SW 1271 (cell line): ENCODE measurements at places on chromosomes 2 and 18.

- no peak for DNase-seq
Observed at GRCh38 chr18:61784834-61785233, 108.0 kb downstream of the RNF152 start.

DNA sequence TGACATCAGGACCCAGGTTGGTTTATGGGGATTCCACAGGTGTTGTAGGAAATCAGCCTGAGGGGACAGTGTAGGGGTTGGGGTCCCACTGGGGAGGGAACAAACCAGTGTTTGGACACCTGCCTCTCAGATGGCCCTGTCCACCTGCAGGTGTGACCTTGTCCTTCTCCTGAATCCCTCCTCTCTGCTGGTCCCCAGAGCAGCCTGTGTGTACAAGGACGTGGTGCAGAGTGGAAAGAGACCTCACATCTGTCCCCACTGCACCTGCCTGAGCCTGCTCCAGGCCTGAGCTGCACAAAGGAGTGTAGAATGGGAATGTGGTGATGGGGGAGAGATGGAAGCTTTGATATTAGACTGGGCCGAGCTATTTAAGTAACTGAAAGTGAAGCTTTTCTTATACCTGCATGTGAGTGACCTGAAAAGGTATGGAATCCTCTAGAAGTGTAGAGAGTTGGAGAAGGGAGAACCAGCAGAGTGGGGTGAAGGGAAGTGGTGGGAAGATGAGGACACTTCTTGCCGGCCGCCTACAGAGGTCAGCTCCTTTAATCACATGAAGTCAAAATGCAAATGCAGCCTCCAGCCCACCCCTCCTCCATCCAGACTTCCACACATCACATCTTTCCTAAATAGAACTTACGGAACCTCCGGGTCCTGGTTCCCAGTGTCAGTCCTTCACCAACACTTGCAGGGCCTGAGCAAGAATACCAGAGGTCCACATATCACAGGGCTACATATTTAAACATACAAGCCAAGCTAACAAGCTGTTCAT lies 89.3 kb upstream of the SMAD2 start:
- no peak for DNase-seq

DNA sequence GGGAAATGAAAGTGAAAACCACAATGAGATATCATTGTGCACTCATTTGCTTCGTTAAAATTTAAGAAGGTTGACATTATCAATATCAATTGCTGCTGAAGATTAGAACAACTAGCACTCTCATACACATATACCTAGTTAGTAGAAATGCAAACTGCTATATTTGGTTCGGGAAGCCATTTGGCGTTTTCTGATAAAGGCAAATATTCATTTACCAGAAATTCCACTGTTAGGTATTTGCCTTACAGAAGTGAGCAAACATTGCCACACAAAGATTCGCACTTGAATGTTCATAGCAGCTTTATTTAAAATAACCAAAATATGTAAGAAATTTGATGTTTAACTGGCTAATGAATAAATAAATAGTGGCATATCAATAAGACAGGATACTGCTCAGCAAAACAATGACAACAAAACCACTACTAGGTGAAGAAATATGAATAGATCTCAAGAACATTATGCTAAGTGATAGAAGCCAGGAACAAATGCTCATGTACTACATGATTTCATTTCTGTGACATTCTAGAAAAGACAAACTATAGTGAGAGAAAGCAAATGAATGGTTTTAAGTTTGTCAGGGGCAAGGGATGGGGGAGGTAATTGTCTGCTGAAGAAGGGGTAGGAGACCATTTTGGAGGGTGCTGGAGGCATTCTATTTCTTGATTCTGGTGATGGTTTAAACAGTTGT lies 387.8 kb downstream of the PTH2R start:
- no peak for DNase-seq

- no peak for DNase-seq
Observed at GRCh38 chr2:105425936-105426625, 27.2 kb upstream of the FHL2 start.

DNA sequence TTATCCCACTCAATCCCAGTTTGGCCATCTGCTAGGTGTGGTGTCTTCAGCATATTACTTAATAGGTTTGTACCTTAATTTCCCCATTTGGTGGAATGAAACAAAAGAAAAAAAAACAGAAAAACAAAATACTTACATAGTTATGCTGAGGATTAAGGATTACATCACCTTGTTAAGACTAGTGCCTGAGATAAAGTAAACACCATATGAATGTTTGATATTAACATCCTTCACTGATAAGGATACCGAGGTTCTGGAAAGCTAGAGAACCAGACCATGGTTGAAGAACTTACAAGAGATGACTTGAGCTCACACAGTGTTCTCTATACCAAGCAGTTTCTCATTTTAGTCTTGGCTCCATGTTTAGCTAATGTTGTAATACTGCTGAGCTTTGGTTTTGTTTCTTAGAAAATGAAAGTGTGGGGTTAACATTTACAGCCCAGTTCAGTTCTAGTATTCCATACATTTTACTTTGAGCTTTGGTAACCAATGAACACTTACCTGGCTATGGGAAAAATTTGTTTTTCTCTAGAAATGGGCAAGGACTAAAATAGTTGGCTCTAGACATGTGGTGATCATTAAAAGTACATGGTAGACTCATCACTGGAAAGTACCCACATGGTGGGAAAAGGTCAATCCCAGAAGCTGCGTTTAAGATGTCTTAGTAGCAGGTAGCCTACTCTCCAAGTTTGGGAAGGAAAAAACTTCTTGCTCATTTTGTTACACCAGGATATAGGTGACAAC lies 5.8 kb upstream of the GPD2 start:
- no peak for DNase-seq

GRCh38 chr2:176583607-176584006 lies 314.4 kb downstream of the MTX2 start:
- no peak for DNase-seq

- DNase-seq, result no peak
Observed at GRCh38 chr2:8086796-8087479, 594.9 kb upstream of the ID2 start.

DNA sequence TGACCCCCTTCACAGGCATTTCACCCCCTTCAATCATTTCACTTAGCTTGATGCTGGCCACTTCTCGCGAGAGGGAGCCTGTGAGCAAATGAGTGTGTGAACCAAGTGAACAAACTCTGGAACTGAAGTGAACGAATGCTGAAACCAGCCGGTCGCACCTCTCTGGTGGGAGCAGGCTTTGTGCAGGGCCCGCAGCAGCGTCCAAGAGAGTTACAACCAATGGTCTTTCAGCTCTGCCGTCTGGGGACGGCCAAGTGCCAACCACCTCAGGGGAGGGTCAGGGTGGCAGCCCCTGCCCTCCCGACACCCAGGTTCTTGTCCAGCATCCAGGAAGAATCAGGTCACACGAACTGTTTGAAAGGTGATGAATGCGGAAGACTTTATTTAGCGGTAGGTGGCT lies 764.0 kb downstream of the SUCLG1 start:
- no peak for DNase-seq

- DNase-seq, result no peak
Observed at GRCh38 chr2:151186011-151186410, 75.7 kb downstream of the RBM43 start.

DNA sequence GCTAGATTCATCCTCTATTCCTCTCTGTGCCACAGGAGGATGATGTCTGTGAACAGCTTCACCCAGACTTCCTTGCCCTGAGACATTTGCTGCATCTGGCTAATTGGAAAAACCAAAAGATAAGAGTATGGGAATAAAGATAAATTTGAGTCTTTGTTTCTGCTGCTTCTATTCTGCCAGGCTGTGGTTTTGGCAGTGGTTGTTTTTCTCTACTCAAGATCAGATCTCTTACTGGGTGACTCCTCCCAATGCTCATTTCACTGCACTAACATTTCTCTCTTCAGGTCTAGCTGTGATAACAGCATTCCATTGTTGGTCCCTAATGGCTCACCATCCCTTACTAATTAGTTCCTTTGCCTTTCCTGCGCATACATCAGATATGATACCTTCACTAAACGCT lies 89.5 kb downstream of the CALCRL start:
- no peak for DNase-seq

GRCh38 chr18:75635096-75635495 lies 207.6 kb upstream of the SMIM21 start:
- no peak for DNase-seq

GRCh38 chr2:161088658-161089350 lies 71.4 kb upstream of the TANK start:
- no peak for DNase-seq

DNA sequence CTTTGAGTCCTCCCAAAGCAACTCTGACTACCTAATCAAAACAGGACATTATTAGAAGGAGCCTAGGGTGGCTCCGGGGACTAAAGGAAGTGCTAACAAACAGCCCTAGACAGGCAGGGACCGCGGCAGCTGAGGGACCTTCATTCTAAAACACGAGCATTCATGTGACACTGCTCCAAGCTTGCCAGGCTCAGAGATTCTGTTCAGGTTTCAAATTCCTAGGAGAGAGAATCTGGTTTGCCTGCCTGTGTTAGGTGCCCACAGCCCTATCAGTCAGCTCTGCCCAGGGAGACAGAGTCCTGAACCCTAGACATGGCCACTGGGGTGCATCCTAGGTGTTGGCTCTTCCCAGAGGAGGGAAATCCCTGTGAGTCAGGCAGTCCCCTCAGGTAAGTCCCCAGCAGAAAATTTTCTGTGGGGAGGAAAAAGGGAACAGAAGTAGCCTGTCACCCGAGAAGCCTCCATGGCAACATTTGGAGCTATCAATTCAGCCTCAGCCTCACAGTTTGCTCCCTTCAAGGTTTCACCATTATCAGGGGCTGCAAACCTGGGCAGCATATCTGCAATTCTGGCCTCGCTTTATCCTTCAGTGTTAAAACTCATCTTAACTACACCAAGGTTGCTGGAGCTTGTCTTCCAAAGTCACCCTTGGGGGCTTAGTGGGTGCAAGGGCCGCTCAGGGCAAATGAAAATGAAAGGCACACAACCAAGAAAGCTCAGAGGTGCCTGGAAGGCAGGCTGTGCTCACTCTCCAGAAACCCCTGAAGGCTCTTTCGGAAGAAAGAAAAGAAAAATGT lies 28.6 kb downstream of the PCBP1 start:
- no peak for DNase-seq

- DNase-seq, result no peak
Observed at GRCh38 chr2:14237902-14238301, 394.6 kb upstream of the LRATD1 start.

- no peak for DNase-seq
Observed at GRCh38 chr2:180983468-180984242, 3.2 kb downstream of the UBE2E3 start.

- no peak for DNase-seq
Observed at GRCh38 chr2:179348906-179349305, 84.3 kb upstream of the SESTD1 start.

GRCh38 chr2:181697126-181697525 lies 16.8 kb upstream of the NEUROD1 start:
- no peak for DNase-seq

DNA sequence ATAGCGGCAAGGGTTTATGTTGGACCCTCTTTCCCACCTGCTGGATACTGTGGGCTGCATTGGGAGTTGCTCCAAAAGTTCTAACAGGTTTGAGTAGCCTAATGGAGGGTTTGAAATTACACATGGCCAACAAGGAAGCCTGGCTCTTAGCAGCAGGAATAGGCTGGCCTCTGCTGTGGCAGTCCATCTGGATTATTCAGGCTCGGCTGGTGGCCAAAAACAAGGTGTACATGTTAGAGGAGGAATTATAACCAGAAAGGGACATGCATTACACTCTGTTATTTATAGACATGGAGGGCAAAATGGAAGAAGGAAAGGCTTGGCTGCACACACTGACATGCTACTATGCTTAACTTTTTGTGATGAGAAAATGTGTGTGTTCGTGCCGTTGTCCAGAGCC lies 61.1 kb upstream of the NRXN1 start:
- DNase-seq, result no peak

GRCh38 chr2:164447660-164448059 lies 173.6 kb downstream of the GRB14 start:
- DNase-seq, result no peak

GRCh38 chr2:229821316-229821715 lies 100.5 kb downstream of the TRIP12 start:
- DNase-seq, result no peak

- DNase-seq, result no peak
Observed at GRCh38 chr2:184765112-184765895, 167.0 kb downstream of the ZNF804A start.

- DNase-seq, result no peak
Observed at GRCh38 chr18:73479477-73479876, 611.7 kb upstream of the NETO1 start.

DNA sequence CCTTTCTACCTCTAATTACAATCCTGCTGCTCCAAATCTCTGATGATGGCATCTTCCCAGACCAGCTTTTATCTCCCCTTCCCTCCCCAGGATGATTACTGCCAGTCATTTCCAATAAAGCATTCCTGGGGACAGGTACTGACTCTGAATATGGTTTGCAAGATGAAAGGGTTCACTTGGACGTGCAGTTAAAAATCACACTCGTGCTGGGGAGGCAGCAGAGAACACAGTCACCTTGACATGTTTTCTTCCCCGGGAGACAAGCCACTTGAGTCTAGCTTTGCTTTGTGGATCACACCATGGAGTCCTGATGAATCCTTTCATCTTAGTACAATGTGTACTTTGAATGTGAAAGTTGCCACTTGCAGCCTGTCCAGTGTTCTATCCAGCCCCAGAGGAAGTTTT lies 175.0 kb downstream of the ALPK2 start:
- no peak for DNase-seq

GRCh38 chr2:214533541-214533940 lies 122.7 kb downstream of the VWC2L start:
- no peak for DNase-seq

DNA sequence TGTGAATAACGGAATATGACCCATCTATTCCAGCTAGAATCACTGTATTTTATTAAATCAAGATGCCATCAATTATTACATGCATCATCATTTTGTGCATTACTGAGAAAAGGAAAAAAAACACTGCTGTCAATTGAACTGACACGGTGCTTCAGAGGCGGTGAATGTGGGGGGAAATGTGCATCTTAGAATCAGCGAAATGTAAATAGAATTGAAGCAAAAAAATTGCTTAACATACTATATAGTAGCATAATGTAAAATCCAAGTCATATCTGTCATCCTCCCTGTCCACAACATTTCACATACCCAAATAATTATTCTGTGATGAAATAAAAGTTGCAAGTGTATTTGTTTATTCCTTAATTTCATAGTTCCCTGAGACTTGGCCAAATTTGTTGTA lies 84.6 kb downstream of the PRKRA start:
- no peak for DNase-seq

DNA sequence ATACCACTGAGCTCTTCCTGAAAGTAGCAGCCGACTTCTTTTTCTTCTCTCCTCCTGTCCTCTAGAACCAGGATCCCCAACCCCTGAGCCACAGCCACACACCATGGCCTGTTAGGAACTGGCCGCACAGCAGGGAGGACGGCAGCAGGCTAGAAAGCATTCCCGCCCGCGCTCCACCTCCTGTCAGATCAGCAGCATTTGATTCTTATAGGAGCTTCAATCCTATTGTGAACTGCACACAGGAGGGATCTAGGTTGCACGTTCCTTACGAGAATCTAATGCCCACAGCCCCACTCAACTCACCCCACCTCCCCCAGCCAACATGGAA lies 179.1 kb upstream of the SH3BP4 start:
- DNase-seq, result no peak

GRCh38 chr2:97932975-97933662 lies 62.6 kb downstream of the TMEM131 start:
- DNase-seq, result no peak

- no peak for DNase-seq
Observed at GRCh38 chr2:42205337-42205736, 36.2 kb downstream of the EML4 start.

GRCh38 chr2:195367809-195368208 lies 289.2 kb upstream of the SLC39A10 start:
- DNase-seq, result no peak
